ENCODE measurements at places on chromosomes 2 and 18. TPM values are rescaled to one million over a fixed set of nuclear protein-coding genes. Genes with fewer than 3 reads are reported as not detected.

DLGAP1 gene
- 3.8 TPM for total RNA-seq

ANKRD62 gene
- 0.27 TPM for total RNA-seq

GRCh38 chr2:239386001-239386670, 14.7 kb downstream of the HDAC4 start:
- H3K4me3 ChIP-seq = no peak overlapping the region
- H3K4me1 ChIP-seq = peaks cover 6% of the 10 kb centered on the region
- peak; percentile 19 for DNase-seq
- H3K36me3 ChIP-seq = peaks cover 10% of the 10 kb centered on the region
- H3K27me3 ChIP-seq = no peaks in the 10 kb centered on the region

GRCh38 chr2:23350041-23350791, 34.8 kb upstream of the KLHL29 start:
- no peak overlapping the region for H3K27ac ChIP-seq
- no peak for DNase-seq
- no peak overlapping the region for H3K4me3 ChIP-seq

- H3K27ac ChIP-seq = no peak overlapping the region
- no peaks in the 10 kb centered on the region for H3K4me1 ChIP-seq
- H3K4me3 ChIP-seq = no peak overlapping the region
Observed at GRCh38 chr2:219334076-219334475, 1.5 kb upstream of the RESP18 start.

GRCh38 chr18:56083097-56083521, 495.1 kb upstream of the TCF4 start:
- H3K27me3 ChIP-seq = no peaks in the 10 kb centered on the region
- H3K36me3 ChIP-seq = no peaks in the 10 kb centered on the region
- H3K27ac ChIP-seq = no peak overlapping the region
- DNase-seq = no peak
- H3K4me1 ChIP-seq = peaks cover 18% of the 10 kb centered on the region

GRCh38 chr2:174171686-174172445, 76.5 kb downstream of the OLA1 start:
- H3K27ac ChIP-seq = no peak overlapping the region
- H3K36me3 ChIP-seq = no peaks in the 10 kb centered on the region
- DNase-seq = peak; percentile 28
- no peaks in the 10 kb centered on the region for H3K4me1 ChIP-seq
- H3K4me3 ChIP-seq = no peak overlapping the region

GRCh38 chr2:12455661-12456060, 261.1 kb upstream of the TRIB2 start:
- no peaks in the 10 kb centered on the region for H3K27me3 ChIP-seq
- no peaks in the 10 kb centered on the region for H3K36me3 ChIP-seq
- H3K4me3 ChIP-seq = no peak overlapping the region
- peaks cover 36% of the 10 kb centered on the region for H3K4me1 ChIP-seq
- H3K27ac ChIP-seq = no peak overlapping the region

DNA sequence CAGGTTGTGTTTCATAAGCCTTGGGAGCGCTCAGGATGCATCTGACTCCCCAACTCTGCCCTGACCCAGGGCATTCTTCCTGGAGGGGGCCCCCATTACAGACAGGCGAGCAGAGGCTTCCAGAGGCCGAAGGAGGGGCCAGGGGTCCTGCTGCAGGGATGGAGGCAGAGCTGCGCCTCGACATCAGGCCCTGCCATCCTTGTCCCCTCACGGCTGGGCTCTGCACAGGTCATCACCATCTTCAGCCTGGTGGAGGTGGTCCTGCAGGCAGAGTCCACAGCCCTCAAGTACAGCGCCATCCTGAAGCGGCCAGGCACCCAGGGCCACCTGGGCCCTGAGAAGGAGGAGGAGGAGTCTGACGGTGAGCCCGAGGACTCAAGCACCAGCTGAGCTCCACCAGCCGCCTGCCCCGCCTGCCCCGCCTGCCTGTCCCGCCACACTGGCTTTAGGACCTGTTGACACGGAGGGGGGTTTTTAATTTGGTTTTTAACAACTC, 42.3 kb upstream of the ALPP start:
- H3K4me3 ChIP-seq = no peak overlapping the region
- H3K27me3 ChIP-seq = no peaks in the 10 kb centered on the region
- no peak overlapping the region for H3K27ac ChIP-seq
- H3K4me1 ChIP-seq = no peaks in the 10 kb centered on the region
- peaks cover 3% of the 10 kb centered on the region for H3K36me3 ChIP-seq
- DNase-seq = peak; percentile 35

DNA sequence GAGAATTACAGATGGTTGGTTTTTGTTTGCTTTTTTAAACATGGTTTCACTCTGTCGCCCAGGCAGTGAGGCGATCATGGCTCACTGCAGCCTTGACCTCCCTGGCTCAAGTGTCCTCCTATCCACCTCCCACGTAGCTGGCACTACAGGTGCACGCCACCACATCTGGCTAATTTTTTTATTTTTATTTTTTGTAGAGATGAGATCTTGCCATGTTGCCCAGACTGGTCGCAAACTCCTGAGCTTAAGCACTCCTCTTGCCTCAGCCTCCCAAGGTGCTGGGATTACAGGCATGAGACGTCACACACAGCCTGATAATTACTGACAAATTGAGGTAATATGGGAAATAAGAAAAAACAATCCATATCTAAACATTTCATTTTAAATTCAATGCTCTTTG, 110.5 kb upstream of the ZSWIM2 start:
- no peak for DNase-seq
- H3K4me1 ChIP-seq = no peaks in the 10 kb centered on the region
- H3K36me3 ChIP-seq = no peaks in the 10 kb centered on the region
- no peak overlapping the region for H3K27ac ChIP-seq

GRCh38 chr2:218516614-218517013, 51.5 kb downstream of the USP37 start:
- no peaks in the 10 kb centered on the region for H3K27me3 ChIP-seq
- H3K27ac ChIP-seq = no peak overlapping the region
- H3K4me3 ChIP-seq = no peak overlapping the region
- no peak for DNase-seq

DNA sequence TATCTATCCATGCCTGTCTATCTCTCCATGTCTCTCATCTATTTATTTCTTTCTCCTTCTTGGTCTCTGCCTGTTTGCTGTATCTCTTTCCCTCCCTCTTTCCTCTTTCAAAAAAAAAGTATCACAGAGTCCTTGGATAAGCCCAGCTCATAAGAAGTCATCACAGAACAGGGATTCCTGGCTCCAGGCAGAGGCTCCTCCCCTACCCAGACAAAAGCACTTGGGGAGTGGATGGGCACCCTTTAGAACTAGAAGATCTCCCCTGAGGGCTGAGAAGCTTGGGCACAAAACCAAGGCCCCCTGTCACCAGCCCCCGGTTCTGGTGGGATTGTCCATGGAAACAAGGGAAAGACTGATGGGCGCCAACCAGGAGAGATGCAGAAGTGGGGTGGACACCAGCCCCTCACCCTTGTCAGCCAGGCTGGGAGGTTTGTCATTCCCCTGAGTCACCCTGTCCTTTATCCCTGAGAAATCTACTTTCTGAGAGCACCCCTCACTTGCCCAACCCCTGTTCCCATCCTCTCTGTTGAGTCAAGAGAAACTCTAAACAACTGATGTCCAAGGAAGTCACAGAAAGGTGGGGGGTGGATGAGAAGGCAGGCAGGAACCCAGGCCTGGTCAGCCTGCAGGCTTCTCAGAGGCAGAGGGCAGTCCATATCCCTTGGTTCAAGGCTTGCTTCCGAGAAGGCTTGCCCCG, 127.1 kb downstream of the TNS1 start:
- H3K27me3 ChIP-seq = no peaks in the 10 kb centered on the region
- no peak overlapping the region for H3K27ac ChIP-seq
- H3K36me3 ChIP-seq = peaks cover 98% of the 10 kb centered on the region
- H3K4me1 ChIP-seq = no peaks in the 10 kb centered on the region
- H3K4me3 ChIP-seq = no peak overlapping the region
- no peak for DNase-seq

GRCh38 chr2:215434447-215435279, 1.2 kb downstream of the FN1 start:
- H3K27ac ChIP-seq = peak overlapping the region; percentile 75
- H3K27me3 ChIP-seq = no peaks in the 10 kb centered on the region
- no peak for DNase-seq
- H3K4me1 ChIP-seq = peaks cover 29% of the 10 kb centered on the region

All from lower lobe of right lung (tissue), 2 donors.